ENCODE measurements at places on chromosomes 1 and 21. TPM values are rescaled to one million over a fixed set of nuclear protein-coding genes. Genes with fewer than 3 reads are reported as not detected.

GRCh38 chr1:65490231-65491009 lies 70.0 kb downstream of the LEPR start:
- H3K27ac ChIP-seq, result no peak overlapping the region
- no peaks in the 10 kb centered on the region for H3K27me3 ChIP-seq
- H3K4me1 ChIP-seq, result no peaks in the 10 kb centered on the region
- H3K4me3 ChIP-seq, result no peak overlapping the region
- H3K36me3 ChIP-seq, result no peaks in the 10 kb centered on the region

- no peak for DNase-seq
- no peaks in the 10 kb centered on the region for H3K27me3 ChIP-seq
- H3K4me3 ChIP-seq, result no peak overlapping the region
- H3K27ac ChIP-seq, result no peak overlapping the region
- no peaks in the 10 kb centered on the region for H3K36me3 ChIP-seq
- H3K4me1 ChIP-seq, result no peaks in the 10 kb centered on the region
Measured at GRCh38 chr1:172956871-172957270, 93.9 kb downstream of the TNFSF18 start.

- peak overlapping the region; percentile 45 for H3K27ac ChIP-seq
- H3K27me3 ChIP-seq, result no peaks in the 10 kb centered on the region
- H3K36me3 ChIP-seq, result no peaks in the 10 kb centered on the region
- no peak overlapping the region for H3K4me3 ChIP-seq
- no peak for DNase-seq
Measured at GRCh38 chr21:44967082-44968047, 27.5 kb downstream of the SLX9 start.

DNA sequence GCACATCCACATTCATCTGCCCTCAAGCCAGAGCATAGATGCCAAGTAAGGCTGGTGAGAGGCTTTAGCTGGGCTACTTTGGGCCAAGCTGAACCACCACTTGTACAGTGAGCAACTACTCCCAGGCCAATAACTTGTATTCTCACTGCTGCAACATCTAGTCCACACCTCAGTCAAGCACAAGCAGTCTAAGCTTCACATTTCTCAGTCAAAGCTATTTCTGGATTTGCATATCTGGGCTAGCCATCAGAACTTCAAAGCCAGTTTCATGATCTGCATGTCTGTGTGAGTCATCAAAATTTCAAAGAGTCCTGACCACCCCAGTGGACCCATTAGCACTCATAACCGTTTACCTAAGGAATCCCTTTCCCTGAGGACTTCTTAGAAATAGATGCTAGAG lies 77.7 kb upstream of the DIRAS3 start:
- no peak for DNase-seq
- peaks cover 17% of the 10 kb centered on the region for H3K36me3 ChIP-seq
- no peaks in the 10 kb centered on the region for H3K27me3 ChIP-seq
- H3K27ac ChIP-seq, result peak overlapping the region; percentile 70
- no peak overlapping the region for H3K4me3 ChIP-seq
- H3K4me1 ChIP-seq, result peaks cover 12% of the 10 kb centered on the region

DNA sequence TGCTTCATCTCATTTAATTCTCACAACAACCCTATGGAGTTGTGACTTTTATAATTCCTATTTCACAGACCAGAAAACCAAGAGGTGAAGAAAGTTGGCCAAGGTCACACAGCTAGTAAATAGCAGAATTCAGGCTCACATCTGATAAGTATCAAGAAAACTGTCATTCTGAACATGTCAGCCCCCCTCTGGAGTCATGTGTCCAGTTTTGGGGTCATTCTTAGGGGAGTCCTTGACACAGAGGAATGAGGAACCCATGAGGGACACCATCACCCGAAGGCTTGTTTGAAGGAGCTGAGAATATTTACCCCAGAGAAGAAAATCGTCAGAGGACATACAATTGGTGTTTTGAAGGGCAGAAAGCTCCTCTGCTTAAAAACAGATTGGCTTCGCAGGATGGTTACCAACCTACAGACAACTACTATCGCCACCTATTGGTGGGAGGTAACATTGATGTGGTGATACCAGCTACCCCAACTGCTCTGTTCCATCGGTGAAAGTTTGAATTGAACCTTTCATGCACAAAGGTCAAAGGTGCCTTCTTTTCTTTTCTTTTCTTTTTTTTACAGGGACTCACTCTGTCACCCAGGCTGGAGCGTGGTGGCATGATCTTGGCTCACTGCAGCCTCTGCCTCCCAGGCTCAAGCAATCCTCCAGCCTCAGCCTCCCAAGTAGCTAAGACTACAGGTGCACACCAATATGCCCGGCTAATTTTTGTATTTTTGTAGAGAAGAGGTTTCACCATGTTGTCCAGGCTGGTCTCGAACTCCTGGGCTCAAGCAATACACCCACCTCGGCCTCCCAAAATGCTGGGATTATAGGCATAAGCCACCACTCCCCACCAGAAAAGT lies 31.3 kb downstream of the NCMAP start:
- H3K27me3 ChIP-seq, result no peaks in the 10 kb centered on the region
- no peak overlapping the region for H3K4me3 ChIP-seq
- DNase-seq, result peak; percentile 66

DNA sequence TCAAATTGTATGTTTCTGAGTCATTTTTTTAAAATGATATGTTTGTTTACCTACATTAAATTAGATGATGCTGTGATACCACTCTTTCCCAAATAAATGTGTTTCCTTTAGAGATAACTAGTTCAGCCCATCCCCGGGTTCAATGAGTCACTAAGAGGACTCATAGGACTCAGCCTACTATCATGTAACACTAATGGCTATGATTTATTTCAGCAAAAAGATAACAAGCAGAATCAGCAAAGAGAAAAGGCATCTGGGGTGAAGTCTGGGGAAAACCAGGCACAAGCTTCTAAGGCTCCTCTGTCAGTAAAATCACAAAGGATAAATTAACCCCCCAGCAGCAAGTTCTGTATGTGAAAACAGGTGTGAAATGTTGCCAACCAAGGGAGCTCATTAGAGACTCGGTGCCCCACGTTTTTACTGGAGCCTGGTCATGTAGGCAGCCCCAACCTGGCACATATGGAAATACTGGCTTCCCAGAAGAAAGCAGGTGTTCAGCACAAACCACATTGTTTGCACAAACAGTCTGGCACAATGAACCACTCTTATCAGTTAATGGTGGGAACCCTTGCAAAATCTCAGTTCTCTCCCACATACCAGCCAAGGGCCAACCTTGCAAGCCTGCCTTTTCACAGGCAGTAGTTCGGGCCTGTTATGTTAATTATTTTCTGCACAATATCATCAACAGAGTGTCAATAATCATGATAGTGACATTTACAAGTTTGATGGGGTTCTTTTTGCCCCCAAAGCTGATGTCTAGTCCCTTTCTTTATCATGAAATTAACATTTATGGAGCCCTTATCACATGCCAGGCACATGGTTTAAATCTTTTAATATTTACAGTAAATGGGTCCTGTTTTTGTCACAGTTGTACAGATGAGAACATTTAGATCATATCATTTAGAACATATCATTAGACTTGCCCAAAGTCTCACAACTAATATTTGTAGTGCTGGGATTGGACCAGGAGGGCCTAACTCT lies 23.1 kb upstream of the CNN3 start:
- H3K4me3 ChIP-seq, result no peak overlapping the region
- H3K27me3 ChIP-seq, result no peaks in the 10 kb centered on the region
- H3K36me3 ChIP-seq, result no peaks in the 10 kb centered on the region
- H3K27ac ChIP-seq, result no peak overlapping the region
- peak; percentile 63 for DNase-seq

- H3K27me3 ChIP-seq, result no peaks in the 10 kb centered on the region
- H3K36me3 ChIP-seq, result peaks cover 4% of the 10 kb centered on the region
- no peak for DNase-seq
- no peak overlapping the region for H3K27ac ChIP-seq
Measured at GRCh38 chr1:153848805-153849204, 73.6 kb downstream of the SLC27A3 start.

- DNase-seq, result no peak
- no peaks in the 10 kb centered on the region for H3K27me3 ChIP-seq
- H3K4me3 ChIP-seq, result no peak overlapping the region
- no peak overlapping the region for H3K27ac ChIP-seq
- H3K36me3 ChIP-seq, result no peaks in the 10 kb centered on the region
- no peaks in the 10 kb centered on the region for H3K4me1 ChIP-seq
Measured at GRCh38 chr1:108718927-108719655, 6.4 kb downstream of the FNDC7 start.

GRCh38 chr1:235304549-235305451 lies 23.2 kb downstream of the ARID4B start:
- no peak overlapping the region for H3K4me3 ChIP-seq
- no peaks in the 10 kb centered on the region for H3K36me3 ChIP-seq
- peak overlapping the region; percentile 80 for H3K27ac ChIP-seq
- no peaks in the 10 kb centered on the region for H3K27me3 ChIP-seq
- peak; percentile 58 for DNase-seq

CD244 gene
- polyA plus RNA-seq, result not detected

ZYG11A gene
- polyA plus RNA-seq, result not detected

TOMM20 gene
- polyA plus RNA-seq, result 71.8 TPM
